GDM1 (cell line): ENCODE measurements at places on chromosomes 6 and 20.

GRCh38 chr6:148389086-148389485 is 46.4 kb downstream of the SASH1 start:
- no peak for DNase-seq

GRCh38 chr6:35919085-35919826 is 1.6 kb downstream of the SRPK1 start:
- no peak for DNase-seq

DNA sequence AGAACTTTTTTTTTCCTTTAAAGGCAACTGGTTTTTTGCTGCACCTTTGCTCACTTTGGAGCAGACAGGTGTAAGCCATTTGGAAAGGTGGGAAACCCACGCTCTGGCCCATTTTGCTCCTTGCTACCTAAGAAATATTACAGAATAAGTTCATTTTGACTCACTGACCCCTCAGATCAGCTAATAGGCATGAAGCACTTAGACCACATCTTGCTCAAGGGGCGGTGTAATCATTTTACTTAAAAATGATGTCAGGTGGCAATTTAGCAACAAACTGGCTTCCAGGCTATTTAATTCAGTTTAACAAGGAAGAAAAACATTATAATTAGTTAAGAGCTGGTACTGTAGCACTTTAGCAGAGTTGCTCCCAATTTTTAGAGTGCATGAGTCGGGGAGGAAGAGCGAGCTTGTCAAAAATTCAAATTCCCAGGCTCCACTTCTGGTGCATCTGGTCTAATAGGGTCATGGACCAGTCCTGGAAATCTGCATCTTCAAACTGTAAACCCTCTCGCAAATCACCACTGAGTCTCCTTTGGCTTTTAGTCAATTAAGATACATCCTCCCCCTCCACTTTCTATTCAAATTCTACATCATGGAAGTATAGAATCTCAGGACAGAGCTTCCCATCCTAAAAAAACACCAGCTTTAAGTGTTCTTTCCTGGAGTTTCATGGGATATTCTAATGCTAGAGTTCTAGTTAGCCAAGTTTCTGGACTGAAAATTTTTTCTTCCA is 38.2 kb downstream of the JAG1 start:
- no peak for DNase-seq

- DNase-seq: no peak
Measured at GRCh38 chr20:25066386-25066785, 8.4 kb upstream of the ACSS1 start.

GRCh38 chr20:44518248-44518647 is 3.6 kb downstream of the SERINC3 start:
- DNase-seq: no peak

GRCh38 chr6:150967910-150968309 is 102.4 kb downstream of the MTHFD1L start:
- DNase-seq: no peak

DNA sequence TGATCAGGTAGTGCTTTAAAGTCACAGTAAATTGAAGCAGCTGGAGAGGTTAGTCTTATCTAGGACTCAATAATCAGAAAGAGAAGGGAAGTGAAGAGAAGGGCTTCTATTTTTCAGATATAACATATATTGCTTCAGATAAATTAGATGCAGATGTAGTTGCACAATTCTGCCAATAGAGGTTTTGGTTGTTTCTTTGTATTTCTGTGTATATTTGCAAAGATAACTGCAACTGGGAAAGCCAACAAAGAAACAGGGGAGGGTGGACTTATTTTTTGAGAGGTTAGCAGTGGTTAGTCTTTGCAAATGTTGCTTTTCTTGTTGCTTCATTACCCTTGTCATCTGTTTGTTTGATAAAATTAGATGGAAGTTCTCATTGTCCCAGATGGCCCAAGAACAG is 106.6 kb downstream of the ADGRG6 start:
- DNase-seq: no peak

DNA sequence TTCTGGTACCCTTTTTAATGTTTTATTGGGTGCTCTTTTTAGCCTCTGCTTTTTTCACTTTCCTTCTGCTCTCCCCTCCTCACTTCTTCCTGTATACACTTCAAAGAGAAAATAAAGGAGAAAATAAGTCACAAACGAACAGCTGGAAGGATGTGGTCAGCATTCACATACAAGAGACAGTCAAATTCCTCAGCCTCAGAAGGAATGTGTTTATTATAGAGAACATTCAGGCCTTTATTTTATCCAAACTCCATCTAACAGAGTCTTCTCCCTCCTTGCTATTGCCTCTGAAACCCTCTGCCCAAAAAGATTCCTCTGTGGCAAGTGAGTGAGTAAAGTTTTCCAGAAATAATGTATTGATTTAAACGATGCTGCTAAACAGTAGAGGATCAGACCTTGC is 490.4 kb downstream of the FRK start:
- no peak for DNase-seq

- no peak for DNase-seq
Measured at GRCh38 chr6:48101290-48101689, 9.7 kb downstream of the PTCHD4 start.

- no peak for DNase-seq
Measured at GRCh38 chr20:14777591-14777990, 440.2 kb upstream of the FLRT3 start.

GRCh38 chr6:150134280-150134920 is 8.4 kb upstream of the PPP1R14C start:
- no peak for DNase-seq
